Panc1 (cell line): ENCODE measurements at places on chromosomes 1 and 21.

DNA sequence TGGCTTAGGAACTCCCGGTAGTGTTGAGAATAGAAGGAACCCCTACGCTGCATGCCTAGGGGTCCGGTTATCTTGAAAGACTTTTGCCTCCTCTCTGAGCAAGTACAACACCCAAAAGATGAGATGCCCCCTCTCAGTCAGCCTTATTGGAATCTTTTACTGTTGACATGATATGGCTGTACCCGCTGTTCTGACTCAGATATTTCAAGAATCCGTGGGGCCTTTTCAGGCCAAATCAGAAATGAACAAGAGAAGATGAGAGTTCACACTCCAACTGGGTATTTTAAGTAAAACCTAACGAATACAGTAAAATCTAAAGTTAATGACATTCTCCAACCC, 164.2 kb downstream of the PPIAL4G start:
- no peak for DNase-seq

DNA sequence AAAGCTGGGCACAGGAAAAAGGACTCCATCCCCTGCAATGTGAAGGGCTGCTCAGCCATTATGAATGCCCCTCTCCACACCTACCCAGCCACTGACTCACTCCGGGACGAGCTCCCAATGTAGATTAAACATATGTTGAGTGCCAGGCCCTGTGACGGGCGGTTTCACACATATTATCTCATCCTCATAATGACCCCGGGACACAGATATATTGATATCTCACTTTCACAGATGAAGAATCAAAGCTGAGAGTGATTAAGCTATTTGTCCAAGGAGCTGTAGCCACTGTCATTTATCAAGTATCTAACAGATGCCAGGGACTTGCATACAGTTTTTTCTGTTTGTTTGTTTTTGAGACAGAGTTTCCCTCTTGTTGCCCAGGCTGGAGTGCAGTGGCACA, 35.0 kb upstream of the SLC30A1 start:
- no peak for DNase-seq

DNA sequence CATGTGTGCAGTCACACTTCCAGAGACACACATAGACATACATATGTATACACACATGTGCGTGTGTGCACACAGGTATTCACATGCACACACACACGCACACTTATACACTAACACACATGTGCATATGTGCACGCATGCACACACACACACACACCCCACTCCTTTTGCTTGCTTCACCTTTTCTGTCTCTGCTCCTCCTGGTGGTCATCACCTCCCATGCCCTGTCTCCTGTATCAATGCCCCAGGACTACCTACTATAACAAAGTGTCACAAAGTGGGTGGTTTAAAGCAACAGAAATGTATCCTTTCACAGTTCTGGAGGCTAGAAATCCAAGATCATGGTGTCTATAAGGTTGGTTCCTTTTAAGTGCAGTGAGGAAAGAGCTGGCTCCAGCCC, 27.4 kb downstream of the ETS2 start:
- no peak for DNase-seq

DNA sequence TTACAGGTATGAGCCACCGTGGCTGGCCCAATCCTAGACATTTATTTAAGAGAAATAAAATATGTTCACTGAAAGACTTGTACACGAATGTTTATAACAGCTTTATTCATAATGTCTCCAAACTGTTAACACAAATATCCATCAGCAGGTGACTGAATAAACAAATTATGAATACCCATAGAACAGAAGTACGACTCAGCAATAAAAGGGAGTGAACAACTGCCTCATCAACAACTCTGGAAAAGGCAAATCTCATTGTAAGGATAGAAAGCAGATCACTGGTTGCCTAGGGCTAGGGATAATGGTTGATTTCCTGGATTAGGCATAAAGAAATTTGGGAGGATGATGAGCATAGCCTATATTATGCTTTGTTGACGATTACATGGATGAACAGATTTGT, 41.7 kb downstream of the GABPA start:
- no peak for DNase-seq

- no peak for DNase-seq
Observed at GRCh38 chr1:37265786-37266667, 208.4 kb upstream of the ZC3H12A start.
